ENCODE measurements at places on chromosomes 1 and 21. TPM values are rescaled to one million over a fixed set of nuclear protein-coding genes. Genes with fewer than 3 reads are reported as not detected.
A peak's percentile ranks its signal among the peaks of the same experiment; 100 is the strongest.

- DNase-seq = no peak
These were observed 153.1 kb downstream of the AK5 start for GRCh38 chr1:77434967-77435366.

DNA sequence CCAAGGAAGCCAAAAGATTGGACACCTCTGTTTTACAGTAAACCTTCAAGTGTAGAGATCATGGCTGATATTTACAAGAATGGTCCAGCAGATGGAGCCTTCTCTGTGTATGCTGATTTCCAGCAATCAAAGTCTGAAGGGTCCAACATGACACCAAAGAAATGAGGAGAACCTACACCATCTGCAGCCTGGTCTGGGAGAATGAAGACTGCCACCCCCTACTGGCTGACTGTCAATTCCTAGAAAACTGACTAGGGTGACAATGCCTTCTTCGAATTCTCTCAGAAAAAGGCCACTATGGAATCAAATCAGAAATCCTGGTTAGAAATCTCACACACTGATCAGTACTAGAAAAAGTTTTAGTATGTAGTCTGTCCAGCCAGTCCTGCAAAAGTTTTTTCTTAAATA lies 83.3 kb downstream of the CDC42BPA start:
- DNase-seq = no peak

- no peak for DNase-seq
These were observed 97.1 kb downstream of the AK5 start for GRCh38 chr1:77378723-77379535.

The S100A7A gene
- not detected for polyA plus RNA-seq

DNA sequence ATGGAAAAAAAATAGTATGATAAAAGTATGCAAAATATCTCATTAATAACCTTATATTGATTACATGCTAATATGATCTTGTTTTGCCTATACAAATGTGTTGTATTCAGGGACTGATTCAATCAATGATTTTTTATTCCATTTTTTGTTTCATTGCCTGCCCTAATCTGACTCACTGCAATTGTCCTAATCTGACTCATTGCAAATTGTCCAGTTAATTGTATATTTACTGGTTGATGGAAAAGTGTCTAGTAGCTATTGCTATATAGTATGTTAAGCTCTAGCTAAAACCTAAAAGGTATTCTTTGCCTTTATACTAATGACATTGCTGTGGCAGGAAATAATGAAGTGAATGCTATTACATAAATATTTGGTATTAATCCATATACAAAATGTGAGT lies 728.9 kb upstream of the ZP4 start:
- DNase-seq = no peak

The MTARC2 gene
- 8.5 TPM for polyA plus RNA-seq

The IQGAP3 gene
- polyA plus RNA-seq = 14.6 TPM

DNA sequence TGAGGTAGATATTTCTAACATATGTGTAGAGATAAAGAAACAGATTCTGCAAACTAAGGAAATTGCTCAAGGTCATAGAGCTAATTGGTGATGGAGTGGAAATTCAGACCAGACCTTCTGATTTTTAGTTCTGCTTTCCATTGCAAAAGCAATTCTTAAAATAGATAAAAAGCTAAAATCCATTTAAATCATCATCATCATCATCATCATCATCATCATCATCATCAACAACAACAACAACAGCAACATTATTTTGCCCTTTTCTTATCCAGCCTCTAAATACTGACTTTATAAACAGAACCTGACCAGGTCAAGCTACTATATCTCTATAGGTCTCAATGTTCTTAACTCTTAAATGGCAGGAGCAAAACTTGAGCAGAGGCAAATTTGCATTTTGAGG lies 14.0 kb upstream of the ROR1 start:
- DNase-seq = no peak

The SH2D1B gene
- not detected for polyA plus RNA-seq

The PRR9 gene
- polyA plus RNA-seq = not detected

- DNase-seq = peak; percentile 45
These were observed at the start of gene MYOG for GRCh38 chr1:203085528-203086406. MYOG (minus strand) TSS chr1:203086012; CDS start chr1:203085961, 51 bp downstream.

GRCh38 chr21:20108016-20108415 lies 890.2 kb upstream of the NCAM2 start:
- DNase-seq = no peak

All from H1 (cell line).